MM.1S (cell line): ENCODE measurements at places on chromosomes 13 and 19.

DNA sequence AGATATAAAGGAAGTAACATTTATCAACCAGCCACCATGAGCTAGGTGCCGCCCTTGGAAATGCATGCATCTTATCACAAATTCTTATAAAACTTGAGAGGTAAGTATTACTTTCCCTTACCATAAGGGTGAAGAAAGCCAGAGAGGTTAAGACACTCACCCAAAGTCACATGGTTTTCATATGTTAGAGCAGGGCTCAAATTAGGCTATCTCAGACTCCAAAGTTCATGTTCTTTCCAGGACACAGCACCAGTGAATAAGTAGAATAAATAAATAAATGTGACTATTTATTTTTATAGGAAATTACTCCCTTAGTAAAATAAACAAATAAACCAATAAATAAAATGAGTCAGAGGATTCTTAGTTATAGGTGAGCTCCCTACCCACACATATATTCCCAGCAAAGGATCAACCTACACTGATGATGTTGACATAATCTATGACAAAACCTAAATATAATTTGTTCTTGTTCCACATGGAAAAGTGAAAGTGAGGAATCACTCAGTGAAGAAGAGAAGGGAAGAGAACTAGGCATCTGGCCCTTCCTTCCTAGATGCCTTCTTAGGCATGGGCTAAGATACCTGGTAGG is 27.2 kb downstream of the SPRY2 start:
- no peak for DNase-seq
- H3K4me1 ChIP-seq = no peaks in the 10 kb centered on the region
- no peaks in the 10 kb centered on the region for H3K27me3 ChIP-seq

GRCh38 chr13:95559100-95559499 is 6.6 kb downstream of the CLDN10 start:
- no peaks in the 10 kb centered on the region for H3K36me3 ChIP-seq
- no peaks in the 10 kb centered on the region for H3K27me3 ChIP-seq
- H3K27ac ChIP-seq = no peak overlapping the region
- H3K4me3 ChIP-seq = no peak overlapping the region
- no peaks in the 10 kb centered on the region for H3K4me1 ChIP-seq

DNA sequence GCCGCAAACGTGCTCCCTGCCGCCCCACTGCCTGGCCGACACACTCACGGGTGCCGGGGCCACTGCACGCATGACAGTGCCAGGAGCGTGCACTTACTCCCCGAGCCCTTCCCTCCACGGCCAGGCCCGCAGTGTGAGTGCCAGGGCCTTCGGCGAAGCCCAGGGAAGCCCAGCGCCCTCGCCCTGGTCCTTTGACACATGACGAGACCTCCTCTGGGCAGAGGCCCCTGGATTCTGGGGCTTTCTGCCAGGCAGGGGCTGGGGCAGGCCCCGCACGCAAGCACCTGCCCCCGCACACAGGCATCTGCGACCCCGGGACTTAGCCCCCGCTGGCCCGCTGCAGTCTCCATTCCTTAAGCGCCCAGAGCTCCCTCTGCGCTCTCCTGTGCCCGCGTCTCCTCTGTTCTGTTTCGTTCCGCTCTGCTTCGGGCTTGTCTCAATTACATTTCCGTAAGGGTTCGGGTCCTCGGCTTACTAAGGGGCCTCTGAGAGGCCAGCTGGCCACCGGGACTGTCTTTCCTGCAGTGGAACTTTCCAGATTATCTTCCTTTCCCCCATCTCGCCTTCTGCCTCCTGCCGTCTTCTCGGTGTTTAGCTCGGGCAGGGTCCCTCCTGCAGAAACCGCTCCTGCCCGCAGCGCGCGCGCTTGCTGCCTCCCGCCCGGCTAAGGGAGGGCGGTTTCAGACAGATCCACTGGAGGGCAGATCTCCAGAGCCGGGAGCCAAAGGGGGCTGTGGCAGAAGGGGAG is 98.8 kb downstream of the ING1 start:
- no peaks in the 10 kb centered on the region for H3K4me1 ChIP-seq
- H3K4me3 ChIP-seq = no peak overlapping the region
- H3K36me3 ChIP-seq = no peaks in the 10 kb centered on the region
- H3K27ac ChIP-seq = no peak overlapping the region
- no peaks in the 10 kb centered on the region for H3K27me3 ChIP-seq
- no peak for DNase-seq

DNA sequence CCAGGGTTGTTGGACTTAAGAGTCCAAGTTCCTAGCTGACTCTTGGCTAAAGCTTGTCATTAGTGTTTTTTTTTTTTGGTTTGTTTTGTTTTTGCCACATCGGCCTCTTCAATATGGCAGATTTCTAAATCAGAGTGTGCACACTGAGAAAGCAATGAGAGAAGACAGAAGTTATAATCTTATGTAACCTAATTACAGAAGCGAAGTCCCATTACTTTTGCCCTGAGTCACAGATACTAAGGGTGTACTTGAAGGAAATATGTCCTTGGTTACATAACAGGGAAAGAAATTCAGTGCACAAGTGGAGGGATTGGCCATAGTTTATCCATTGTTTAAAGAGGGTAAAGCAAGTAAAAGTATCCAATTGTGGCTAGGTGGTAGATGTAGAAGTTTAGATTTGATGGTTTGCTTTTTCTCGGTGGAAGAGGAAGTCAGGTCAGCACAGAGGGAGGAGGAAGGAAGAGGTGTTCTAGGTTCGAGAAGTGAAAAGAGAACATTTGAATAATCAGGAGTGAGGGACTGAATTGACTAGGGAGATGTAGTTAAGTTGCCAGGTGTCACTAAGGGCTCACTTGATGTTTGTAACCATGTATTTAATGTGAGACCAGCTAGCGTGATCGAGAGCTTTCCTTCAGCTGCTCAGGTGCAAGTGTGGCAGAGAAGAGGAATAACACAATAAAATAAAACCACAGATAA is 12.2 kb downstream of the GTF2F2 start:
- no peak for DNase-seq
- no peak overlapping the region for H3K27ac ChIP-seq
- H3K4me3 ChIP-seq = no peak overlapping the region

DNA sequence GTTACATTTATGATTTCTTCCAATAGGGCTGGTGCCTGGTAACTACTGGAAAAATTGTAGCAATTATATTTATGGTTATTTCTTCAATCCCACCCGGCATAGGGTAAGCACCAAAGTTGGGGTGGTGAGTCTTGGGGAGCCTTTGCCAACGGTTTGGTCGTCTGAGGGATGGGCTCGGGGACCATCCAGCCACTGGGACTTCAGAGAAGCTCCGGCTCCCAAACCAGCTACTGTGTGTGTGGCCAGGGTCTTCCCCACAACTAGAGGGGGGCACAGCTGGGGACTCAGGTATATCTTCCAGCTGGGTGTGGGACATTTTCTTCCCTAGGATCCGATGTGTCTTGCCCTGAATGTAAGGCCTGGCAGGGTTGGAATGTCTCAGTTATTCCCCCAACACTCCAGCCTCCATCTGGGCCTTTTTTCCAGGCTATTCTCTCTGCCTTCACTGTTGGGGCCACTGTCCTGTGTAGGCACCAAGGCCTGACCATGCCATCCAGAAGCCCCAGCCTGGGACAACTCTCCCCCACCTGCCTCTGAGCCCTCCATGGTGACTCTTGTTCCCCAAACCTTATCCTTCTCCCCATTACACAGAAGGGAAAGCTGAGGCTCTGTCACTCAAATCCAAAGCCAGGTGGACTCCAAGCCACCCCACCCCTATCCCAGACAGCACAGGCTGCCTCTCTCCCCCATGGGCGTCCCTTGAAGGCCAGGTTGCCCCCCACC is 1.1 kb upstream of the IFI30 start:
- no peak overlapping the region for H3K4me3 ChIP-seq
- H3K27me3 ChIP-seq = no peaks in the 10 kb centered on the region
- no peak overlapping the region for H3K27ac ChIP-seq
- H3K36me3 ChIP-seq = no peaks in the 10 kb centered on the region
- no peak for DNase-seq

GRCh38 chr13:26220575-26220974 is 1.5 kb downstream of the RNF6 start:
- H3K4me3 ChIP-seq = peak overlapping the region; percentile 88
- H3K36me3 ChIP-seq = peaks cover 3% of the 10 kb centered on the region; the same call in 1 of the 2 replicates
- H3K27ac ChIP-seq = no peak overlapping the region
- DNase-seq = no peak
- no peaks in the 10 kb centered on the region for H3K4me1 ChIP-seq

GRCh38 chr19:29651622-29652394 is 13.5 kb upstream of the PLEKHF1 start:
- no peak overlapping the region for H3K27ac ChIP-seq
- H3K36me3 ChIP-seq = no peaks in the 10 kb centered on the region
- no peak overlapping the region for H3K4me3 ChIP-seq
- peaks cover 58% of the 10 kb centered on the region for H3K27me3 ChIP-seq
- no peaks in the 10 kb centered on the region for H3K4me1 ChIP-seq

DNA sequence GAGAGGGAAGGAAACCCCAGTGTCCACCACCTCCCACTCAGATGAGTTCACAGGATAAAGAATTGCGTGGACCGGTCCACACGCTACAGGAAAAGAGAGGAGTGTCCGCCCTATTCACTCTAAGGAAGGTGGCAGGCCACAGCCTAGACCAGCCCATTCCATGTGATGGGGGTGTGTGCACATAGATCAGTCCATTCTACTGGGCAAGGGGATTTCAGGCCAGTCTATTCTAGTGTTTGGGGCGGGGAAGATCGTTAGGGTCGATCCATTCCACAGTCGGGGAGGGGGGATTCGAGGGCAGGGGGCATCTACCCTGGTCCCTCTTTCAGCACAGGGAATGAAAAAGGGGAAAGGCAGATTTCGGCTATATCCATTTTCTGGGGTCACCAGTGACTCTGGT is 7.8 kb downstream of the FIZ1 start:
- no peaks in the 10 kb centered on the region for H3K36me3 ChIP-seq
- no peak overlapping the region for H3K4me3 ChIP-seq
- DNase-seq = no peak
- peaks cover 24% of the 10 kb centered on the region for H3K27me3 ChIP-seq

DNA sequence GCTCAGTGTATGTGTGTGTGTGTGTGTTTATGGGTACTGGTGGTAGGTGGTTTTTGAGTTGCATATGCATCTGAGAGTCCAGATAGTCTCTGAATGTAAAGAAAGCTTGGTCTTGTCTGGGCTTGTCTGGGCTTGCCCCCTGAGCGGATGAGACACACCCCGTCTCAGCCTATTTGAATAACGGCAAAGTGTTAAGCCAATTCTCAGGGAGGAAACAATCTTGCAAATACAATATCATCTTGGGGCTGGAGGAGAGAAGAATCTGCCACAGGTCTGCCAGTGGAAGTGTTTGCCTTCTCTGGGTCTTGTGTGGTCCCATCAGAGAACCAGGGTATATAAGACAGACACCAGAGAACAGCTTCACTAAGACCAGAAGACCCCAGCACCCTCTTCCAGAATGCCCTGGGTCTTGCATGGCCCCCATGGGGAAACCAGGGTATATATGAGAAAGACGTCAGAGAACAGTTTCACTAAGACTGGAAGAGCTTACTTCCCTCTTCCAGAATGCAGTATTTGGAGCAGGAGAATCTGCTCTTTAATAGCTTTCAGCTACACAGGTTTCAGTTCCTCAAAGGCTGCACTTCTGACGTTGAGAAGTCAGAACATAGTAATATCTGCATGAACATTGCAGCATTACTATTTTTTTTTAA is 13.3 kb downstream of the CD70 start:
- no peaks in the 10 kb centered on the region for H3K36me3 ChIP-seq
- peak overlapping the region; percentile 91 for H3K27ac ChIP-seq
- H3K4me3 ChIP-seq = 0 out of 2 replicates have a peak overlapping the region, but pooled peaks have one; percentile 2
- no peaks in the 10 kb centered on the region for H3K27me3 ChIP-seq
- peaks cover 39% of the 10 kb centered on the region for H3K4me1 ChIP-seq

GRCh38 chr13:39825886-39826285 is 170.4 kb downstream of the COG6 start:
- H3K36me3 ChIP-seq = no peaks in the 10 kb centered on the region
- no peak overlapping the region for H3K27ac ChIP-seq
- DNase-seq = no peak
- no peak overlapping the region for H3K4me3 ChIP-seq
- no peaks in the 10 kb centered on the region for H3K4me1 ChIP-seq
- no peaks in the 10 kb centered on the region for H3K27me3 ChIP-seq

GRCh38 chr19:5621945-5622464 is 571 bp downstream of the SAFB2 start:
- peak overlapping the region; percentile 91 for H3K4me3 ChIP-seq
- no peaks in the 10 kb centered on the region for H3K27me3 ChIP-seq
- H3K27ac ChIP-seq = peak overlapping the region; percentile 87; the same call in 1 of the 2 replicates
- peak; percentile 17 for DNase-seq

GRCh38 chr19:38265921-38266429 is 1.6 kb downstream of the SPINT2 start:
- H3K36me3 ChIP-seq = no peaks in the 10 kb centered on the region
- H3K27me3 ChIP-seq = no peaks in the 10 kb centered on the region
- no peak overlapping the region for H3K4me3 ChIP-seq
- no peak for DNase-seq

DNA sequence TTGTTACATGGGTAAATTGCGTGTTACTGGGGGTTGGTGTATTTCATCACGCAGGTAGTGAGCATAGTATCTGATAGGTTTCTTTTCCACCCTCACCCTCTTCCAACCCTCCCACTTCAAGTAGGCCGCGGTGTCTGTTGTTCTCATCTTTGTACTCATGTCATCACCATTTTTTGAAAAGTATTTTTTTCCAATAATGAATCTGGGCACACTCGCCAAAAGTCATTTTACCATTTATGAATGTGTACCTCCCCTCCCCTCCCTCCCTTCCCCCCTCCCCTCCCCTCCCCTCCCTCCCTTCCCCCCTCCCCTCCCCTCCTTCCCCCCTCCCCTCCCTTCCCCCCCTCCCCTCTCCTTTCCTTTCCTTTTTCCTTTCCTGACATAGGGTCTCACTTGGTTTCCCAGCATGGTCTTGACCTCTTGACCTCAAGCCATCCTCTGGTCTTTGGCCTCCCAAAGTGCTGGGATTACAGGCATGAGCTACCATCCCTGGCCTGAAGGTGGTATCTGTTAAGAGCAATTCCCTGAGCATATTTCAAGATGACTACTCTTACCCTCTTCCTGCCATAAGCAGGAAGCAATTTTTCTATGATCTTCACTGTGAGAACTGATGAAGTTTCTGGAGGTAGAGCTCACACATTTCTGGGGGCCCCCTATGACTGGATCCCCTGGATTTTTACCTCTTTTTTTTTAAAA is 15.7 kb downstream of the ZNF627 start:
- no peak overlapping the region for H3K4me3 ChIP-seq
- no peak overlapping the region for H3K27ac ChIP-seq
- no peaks in the 10 kb centered on the region for H3K4me1 ChIP-seq
- no peak for DNase-seq

GRCh38 chr13:97079726-97080125 is 85.5 kb upstream of the OXGR1 start:
- H3K27ac ChIP-seq = no peak overlapping the region
- H3K27me3 ChIP-seq = no peaks in the 10 kb centered on the region
- no peak overlapping the region for H3K4me3 ChIP-seq
- no peaks in the 10 kb centered on the region for H3K36me3 ChIP-seq

GRCh38 chr13:21071924-21072323 is 10.5 kb upstream of the LATS2 start:
- no peak for DNase-seq
- H3K27ac ChIP-seq = no peak overlapping the region
- no peaks in the 10 kb centered on the region for H3K36me3 ChIP-seq
- H3K27me3 ChIP-seq = no peaks in the 10 kb centered on the region
- H3K4me1 ChIP-seq = no peaks in the 10 kb centered on the region

- DNase-seq = peak; percentile 38
- no peaks in the 10 kb centered on the region for H3K36me3 ChIP-seq
- no peak overlapping the region for H3K4me3 ChIP-seq
- H3K27me3 ChIP-seq = no peaks in the 10 kb centered on the region
Observed at GRCh38 chr13:90867336-90867683, 480.2 kb upstream of the MIR17HG start.

GRCh38 chr19:58328999-58329398 is 2.2 kb downstream of the ZSCAN22 start:
- no peak overlapping the region for H3K27ac ChIP-seq
- H3K4me3 ChIP-seq = no peak overlapping the region
- no peaks in the 10 kb centered on the region for H3K36me3 ChIP-seq
- H3K4me1 ChIP-seq = peaks cover 7% of the 10 kb centered on the region; the same call in 1 of the 2 replicates

GRCh38 chr19:48836089-48837017 is at the start of gene HSD17B14:
TSS of gene HSD17B14 (minus strand) at chr19:48836491. CDS start at chr19:48836411, 80 bp downstream.
- H3K27me3 ChIP-seq = peaks cover 8% of the 10 kb centered on the region; the same call in 1 of the 2 replicates
- H3K27ac ChIP-seq = no peak within 1 kb of the TSS
- DNase-seq = no peak
- H3K36me3 ChIP-seq = no peaks in the 10 kb centered on the region
